ENCODE measurements at places on chromosomes 4 and X.
A peak's percentile ranks its signal among the peaks of the same experiment; 100 is the strongest.

DNA sequence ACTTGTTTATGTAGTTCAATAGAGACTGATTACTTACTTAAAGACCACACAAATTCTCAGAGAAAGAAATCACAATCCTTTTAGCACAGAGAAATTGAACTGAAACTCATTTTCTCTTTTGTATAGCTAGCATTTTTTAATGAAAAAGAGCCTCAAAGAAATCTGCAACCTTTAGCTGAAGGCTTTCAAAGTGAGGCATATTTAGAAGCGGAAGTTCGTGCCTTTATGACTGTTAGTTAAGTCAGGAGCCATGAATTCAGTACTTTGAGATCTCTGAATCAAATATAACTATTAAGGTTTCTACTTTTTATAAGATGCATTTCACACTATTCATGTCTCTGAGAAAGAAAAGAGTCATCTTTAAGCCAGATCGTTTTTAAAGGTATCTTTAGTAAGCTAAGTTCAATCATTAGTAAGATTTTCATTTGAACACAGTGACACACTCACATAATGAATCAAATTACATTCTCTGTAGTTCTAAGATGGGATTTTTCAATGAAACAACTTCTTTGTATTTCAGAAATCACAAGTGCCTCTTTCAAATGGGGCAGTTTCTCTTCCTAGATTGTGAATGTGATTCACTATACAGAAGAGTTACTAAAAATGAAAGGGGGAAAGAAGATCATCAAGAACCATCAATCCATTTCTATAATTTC lies 61.4 kb downstream of the SMARCA1 start:
- DNase-seq: no peak

DNA sequence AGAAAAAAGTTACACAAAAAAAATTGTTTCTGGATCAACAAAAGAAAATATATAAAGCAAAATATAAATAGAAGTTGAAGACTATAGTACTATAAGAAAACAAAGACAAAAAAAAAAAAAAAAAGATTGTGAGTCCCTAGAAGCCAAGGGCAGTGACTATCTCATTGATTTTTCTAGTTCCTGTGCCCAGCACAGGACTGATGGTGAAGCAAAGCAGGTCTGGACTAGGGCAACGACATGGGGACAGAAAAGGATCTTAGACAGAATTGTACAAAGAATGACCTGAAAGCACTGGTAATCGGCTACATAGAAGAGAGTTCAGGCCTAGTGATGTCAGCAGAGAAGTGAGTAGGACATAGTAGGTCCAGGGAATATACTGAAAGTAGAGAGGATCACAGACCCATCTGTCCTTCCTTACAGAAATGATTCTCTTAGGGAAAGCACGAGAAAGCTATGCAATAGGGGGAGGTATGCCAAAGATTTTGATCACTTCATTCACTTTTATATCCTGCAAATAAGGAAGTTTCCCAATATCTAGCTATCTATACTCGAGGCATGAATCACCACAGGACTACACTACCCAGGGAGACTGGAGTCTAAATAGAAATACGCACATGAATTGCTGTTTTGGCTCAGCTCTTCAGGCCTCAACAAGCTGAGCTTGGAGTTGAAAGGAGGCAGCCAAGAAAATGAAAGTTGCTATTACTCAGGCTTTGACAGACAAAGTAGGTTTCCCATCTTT lies 230.9 kb upstream of the GPC4 start:
- DNase-seq: no peak

DNA sequence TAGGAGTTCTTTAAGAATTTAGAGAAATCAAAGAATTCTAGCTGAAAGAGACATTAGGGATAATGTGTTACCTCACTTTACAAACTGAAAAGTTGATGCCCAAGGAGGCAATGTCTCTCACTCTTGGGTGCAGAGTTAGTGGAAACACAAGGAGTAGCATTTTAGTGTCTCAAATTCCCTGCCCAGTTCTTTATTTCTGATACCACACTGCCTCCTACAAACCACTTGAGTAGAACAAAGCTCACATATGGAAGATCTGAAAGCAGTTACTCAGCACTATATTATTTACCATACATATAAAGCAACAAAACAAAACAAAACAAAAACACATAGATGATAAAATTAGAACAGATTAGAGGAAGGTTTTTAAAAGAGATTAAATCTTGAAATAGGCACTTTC lies 124.2 kb downstream of the REELD1 start:
- no peak for DNase-seq

DNA sequence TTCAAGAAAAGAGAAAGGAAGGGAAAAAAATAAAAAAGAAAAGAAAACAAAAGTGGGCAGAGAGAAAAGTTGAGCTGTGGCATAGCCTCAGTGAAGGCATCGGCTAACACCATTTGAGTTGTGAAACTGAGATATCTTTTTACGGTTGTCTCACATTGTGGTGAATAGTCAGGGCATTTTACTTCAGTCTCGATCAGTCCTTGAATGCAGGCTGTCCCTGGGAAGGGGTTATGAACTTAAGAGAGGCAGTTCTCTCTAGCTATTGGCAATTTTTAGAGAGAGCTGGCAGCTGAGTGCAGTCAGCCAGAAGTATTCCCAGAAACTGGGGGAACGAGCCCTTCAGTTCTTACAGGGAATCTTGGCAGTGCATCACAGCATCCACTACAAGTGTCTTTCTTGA lies 93.5 kb upstream of the SLC6A14 start:
- DNase-seq: no peak

DNA sequence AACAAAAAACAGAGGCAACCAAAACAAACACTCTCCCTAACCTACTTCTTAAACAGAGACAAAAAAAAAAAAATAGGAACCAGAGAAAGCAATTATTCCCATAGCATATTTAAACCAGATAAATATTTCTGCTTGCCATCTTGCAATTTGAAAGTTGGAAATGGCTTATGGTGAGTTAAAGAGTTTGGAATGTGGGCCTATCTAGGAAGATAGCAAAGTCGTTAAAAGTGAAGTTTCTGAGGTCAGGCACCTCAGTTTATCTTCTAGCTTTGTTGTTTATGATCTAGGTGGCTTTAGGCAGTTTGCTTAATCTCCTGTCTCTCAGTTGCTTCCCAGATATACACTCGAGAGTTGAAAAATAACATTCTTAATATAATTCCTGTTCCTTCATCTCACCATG lies 284.2 kb downstream of the KCNIP4 start:
- DNase-seq: no peak

GRCh38 chr4:56158483-56158882 lies 209.7 kb downstream of the CEP135 start:
- DNase-seq: no peak

DNA sequence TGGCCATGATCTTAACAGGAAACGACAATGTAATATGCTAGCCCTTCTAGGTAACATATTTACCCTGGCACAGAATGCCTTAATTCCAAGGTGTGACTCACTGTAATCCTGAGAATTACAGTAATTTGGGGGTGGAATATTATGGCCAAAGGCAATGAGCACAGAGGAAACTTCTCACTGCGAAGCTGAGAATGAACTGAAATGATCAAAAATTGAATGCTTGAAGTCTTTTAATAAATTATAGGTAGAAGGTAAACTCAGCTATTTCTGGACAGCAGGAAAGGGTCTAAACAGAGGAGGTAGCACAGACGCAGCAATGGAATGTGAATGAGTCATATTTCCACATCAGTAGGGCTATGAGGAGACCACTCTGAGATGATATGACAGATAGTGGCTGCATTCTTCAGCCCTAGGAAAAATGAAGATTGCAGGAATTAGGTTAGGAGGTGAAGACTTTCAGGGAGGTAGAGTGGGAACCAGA lies 312.6 kb downstream of the PACRGL start:
- DNase-seq: no peak

DNA sequence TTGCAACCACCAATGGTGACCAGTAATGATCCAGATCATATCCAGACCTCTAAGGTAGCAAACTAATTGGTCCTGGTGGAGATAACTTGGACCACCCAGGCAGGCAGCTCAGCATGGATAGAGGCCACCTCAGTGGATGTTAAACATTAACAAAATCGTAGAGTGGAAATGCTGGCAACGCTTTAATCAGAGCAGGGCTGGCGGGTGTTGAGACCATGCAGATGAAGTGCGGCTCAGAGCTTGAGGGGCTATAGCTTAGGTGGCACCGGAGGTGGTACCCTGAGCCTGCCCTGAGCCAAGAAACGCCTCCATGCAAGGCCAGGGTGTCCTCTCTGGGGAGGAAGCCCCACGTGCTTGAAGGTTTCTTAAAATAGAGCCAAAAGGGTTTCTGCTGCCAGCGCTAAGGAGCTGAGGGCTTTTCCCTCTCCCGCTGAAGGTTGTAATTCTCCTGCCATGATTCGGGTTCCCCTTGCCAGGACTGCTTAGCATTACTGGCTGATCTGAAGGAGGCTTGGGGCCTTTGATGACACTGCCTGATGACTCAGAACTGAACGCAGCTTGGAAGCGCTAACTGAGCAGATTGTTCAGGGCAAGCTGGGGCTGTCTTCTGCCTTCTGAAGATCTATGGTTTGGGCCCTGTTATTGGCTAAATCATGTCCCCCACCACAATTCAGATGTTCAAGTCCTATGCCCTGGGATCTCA lies 177.8 kb upstream of the ATP6AP2 start:
- DNase-seq: no peak

DNA sequence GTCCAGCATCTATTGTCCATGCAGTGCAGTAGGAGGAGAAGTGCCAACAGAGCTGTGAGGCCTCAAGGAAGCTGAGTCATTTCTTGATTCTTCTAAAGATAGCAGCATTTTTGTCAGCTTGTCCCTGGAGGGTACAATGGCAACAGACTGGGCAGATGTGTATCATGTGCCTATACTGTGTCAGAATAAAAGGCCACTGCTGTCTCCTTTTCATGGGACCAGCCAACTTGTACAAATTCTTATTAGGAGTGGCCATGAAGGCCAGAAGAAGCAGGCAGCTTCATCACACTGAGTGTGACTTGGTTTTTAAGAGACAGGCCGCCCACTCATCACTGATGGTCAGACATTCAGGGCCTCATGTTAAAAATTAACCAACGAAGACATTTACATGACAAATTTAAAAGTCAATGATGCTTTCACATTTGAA lies 185.0 kb upstream of the FAM241A start:
- DNase-seq: no peak

DNA sequence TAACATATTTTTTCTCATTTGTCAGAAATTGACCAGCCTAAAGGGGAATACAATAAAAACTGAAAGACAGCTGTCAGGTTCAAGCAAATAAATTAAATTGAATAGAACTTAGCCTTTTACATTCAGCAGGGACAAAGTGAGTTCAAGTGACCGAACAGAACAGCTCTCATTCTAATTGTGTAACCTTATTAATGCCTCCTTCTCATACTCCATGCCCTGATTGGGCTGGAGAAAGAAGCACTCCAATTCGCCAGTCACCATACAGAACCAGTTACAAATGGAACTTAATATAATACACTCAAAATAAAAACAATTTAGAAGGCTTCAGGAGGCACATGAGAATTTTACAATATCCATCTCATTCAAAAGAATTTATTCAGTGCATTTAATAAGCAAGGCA lies 8.0 kb downstream of the PPP3CA start:
- no peak for DNase-seq

DNA sequence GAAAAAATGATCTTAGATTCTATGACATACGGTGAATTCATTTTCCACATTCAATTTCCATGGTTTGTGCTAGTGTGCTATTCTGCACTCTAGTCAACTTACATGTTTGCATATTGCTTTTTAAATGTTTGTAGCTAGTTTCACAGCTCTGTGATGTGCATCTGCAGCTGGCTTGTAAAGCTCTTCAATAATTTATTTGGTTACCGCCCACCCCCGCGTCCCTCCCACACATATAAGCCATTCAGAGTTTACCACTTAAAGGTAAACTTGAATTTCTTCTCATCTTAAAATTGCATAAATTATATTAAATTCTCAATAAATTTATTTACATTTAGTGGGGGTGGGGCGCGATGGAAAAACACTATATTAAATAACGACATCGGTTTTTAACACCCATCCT lies 291 bp upstream of the NBDY start:
- DNase-seq: peak; percentile 8

- DNase-seq: no peak
Measured at GRCh38 chrX:86002076-86002896, 45.1 kb downstream of the CHM start.

- no peak for DNase-seq
Measured at GRCh38 chr4:156754832-156755570, 216.6 kb downstream of the PDGFC start.

DNA sequence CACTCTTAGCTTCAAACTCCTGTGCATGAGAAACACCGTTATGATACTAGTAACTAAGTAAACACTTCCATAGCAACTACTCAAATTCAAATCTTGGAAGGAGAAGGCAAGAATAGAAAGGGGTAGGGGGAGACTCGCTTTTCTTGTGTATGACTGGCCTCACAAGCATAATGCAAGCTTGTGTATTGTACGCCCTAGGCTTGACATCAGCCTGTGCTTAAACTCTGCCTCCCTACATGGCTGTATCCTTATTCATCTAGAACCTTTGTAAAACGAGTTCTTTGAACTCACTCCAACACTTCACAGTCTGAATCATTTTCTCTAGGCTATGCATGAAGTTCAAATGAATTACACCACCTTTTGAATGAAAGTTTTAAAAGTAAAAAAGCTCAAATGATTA lies 1071.2 kb upstream of the ADGRL3 start:
- no peak for DNase-seq

GRCh38 chrX:10111364-10112148 lies 45.2 kb upstream of the CLCN4 start:
- DNase-seq: no peak

- DNase-seq: no peak
Measured at GRCh38 chrX:18649498-18649951, 22.4 kb downstream of the RS1 start.

DNA sequence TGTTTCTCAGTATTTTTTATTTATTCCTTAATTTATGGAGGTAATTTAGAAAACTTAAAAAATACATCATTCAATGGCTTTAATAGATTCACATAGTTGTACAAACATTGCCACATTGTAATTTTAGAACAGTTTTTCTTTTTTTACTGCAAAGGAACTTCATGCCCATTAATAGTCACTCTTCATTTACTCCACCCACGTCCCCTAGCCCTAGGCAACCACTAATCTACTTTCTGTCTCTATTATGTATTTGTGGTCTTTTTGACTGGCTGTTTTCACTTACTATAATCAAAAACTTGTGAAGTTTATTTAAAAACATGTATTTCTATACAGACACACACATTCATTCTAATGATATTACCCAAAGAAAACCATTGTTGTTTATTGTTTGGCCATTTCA lies 664.8 kb downstream of the GRID2 start:
- DNase-seq: no peak

- DNase-seq: no peak
Measured at GRCh38 chr4:142840516-142841123, 5.5 kb downstream of the INPP4B start.

GRCh38 chr4:23114538-23114937 lies 421.8 kb downstream of the GBA3 start:
- DNase-seq: no peak

GRCh38 chr4:137471895-137472294 lies 60.4 kb downstream of the PCDH18 start:
- no peak for DNase-seq

DNA sequence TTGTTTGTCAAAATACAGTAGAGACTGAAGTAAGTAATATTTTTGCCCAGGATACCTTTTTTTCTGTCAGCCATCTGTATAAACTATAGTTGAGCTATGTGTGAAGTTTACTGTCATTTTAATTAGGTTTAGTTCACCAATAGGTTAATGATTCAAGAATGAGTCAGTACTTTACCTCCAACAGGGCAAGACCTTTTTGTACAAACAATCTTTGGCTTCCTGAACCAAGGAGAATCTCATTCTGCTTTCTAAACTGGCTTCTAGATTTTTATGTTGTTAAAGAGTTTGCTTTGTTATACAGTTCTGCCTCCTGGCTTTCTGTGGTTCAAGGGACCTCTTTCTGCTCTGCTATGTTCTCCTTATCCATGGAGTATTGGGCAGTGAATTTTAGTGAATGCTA lies 412.0 kb upstream of the NR3C2 start:
- DNase-seq: no peak

Measured in DMS79 (cell line).